Fibroblast of the conjunctiva (primary cell): ENCODE measurements at places on chromosomes 11 and 22.

DNA sequence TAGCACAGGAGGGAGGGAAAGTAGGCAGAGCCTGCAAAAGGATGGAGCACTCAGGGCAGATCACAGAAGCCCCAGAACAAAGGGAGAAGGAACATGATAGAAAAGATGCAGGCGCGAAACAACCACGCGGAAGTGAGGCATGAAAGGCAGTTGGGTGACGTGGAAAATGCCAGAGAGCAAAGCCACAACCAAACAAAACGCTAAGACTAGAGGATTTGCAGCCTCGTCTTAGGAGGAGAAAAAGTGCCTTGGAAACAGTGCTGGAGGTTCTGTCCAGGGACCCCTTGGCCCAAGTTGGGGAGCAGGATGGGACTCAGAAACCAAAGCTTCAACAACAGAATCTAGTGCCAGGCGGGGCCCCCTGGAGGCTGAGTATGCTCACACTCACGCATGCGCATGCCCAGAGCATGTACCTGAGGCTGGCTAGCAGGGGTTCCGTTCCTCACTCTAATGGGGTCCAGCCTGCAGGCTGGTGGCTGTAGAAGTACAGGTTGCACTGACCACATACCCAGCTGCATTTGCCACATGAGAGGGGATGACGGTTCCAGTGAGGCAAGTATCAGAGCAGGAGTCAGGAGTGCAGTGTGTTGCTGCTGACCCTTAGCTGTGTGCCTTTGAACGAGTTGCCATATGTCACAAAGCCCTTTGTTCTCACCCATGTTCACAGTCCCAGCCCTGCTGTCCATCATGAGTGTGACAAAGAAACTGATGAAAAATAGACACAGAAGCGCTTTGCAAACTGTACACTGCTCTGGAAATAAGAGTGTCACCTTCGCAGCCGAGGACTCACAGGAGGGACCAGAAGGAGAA is 568.6 kb upstream of the CADM1 start:
- no peak for DNase-seq

GRCh38 chr11:10823152-10823579 is 14.4 kb upstream of the EIF4G2 start:
- no peak for DNase-seq

GRCh38 chr11:133698654-133699053 is 146.7 kb downstream of the SPATA19 start:
- DNase-seq: no peak

GRCh38 chr11:20161230-20161918 is 1.1 kb upstream of the DBX1 start:
- DNase-seq: no peak

DNA sequence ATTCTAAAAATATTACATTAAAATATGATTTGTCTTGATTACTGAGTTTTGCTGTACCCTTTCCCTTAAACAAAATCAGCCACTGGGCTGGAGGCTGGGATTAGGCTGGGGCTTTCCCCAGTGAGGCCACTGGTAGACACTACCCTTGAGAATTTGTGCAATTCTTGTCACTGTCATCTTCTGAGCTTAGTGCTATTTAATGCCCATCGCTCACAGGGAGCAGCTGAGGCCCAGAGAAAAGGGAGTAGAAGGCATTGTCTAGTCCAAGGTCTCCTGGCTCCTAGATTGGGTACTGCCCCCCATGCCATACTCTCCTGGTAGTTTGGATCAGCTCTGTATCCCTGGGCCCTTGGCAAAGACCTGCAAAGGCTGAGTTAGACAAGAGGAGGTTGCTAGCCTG is 6.7 kb downstream of the CHRM1 start:
- DNase-seq: no peak

GRCh38 chr11:80718611-80719291 is 1277.9 kb upstream of the TENM4 start:
- no peak for DNase-seq

GRCh38 chr11:68041617-68042218 is 2.9 kb downstream of the TCIRG1 start:
- DNase-seq: no peak

DNA sequence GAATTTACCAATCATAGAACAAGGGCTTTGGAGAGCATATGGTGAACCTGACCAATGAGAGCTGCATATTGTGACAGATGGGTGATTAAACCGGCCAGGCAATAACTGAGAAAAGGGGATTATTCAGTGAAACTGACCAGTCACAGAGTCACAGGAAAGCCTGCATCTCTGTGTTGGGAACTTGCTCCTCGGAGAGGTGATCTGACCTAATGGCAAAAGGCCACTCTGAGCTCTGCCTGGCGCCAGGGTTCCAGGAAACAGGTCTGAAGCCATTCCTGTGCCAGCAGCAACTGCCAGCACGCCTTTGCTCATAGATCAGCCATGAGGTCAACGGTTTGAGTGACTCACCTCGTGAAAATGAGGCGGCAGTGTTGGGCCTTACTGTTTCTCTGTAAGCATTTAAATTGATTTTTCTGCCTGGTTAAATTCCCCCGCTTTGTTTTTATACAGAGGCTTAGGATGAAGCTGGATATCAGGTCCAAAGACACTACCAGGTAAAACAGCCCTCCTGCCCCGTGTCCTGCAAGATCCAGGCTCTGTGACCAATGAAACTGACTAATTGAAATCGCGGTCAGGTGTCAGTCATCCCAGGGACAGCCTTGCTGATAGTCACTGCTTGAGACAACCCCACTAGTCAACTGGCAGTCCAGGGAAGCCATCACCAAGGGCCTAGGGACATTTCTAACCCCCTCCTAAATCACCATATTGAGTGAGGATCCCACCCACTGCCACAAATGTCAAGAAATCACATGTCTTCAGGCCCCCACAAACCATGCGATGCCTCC is 35.8 kb upstream of the MYOD1 start:
- peak; percentile 20 for DNase-seq

DNA sequence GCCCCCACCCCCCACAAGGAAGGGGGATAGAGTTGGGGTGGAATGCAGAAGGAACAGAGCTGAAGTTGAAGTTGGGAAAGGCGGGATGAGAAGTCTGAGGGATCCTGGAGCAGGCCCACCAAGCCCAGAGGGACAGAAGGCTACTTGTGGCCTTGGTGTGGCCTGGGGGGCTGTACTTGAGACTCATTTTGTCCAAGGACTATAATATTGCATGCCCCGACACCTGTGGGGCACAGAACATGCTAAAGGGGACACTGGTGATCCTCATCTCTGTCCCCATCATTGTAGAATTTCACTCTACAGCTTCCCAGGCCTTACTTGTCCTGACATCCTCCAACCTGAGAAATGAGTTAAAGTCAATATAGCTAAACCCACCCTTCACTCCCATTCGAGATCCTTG is 1.3 kb downstream of the ESAM start:
- DNase-seq: no peak

DNA sequence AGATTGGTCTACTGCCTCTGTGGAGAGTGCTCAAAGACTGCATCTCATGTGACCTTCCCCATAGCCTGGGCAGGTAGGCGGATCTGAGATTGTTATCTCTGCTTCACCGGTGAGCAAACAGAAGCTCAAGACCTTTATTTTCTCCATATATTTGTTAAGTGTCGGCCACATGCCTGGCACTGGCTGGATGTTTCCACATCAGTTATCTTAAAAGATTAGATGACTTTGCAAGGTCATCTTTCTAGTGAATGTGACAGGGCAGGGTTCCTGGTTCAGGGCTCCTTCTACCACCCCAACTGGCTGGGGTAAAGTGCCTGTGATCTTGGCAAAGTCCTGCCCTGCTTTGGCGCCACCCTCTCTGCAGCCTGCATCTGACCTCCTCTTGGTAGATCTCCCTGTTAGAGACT is 125.0 kb downstream of the CCDC81 start:
- DNase-seq: no peak

GRCh38 chr11:60307507-60308195 is 19.4 kb upstream of the MS4A6E start:
- DNase-seq: no peak

- no peak for DNase-seq
These were observed 27.8 kb downstream of the POLR3H start for GRCh38 chr22:41516462-41516861.

- no peak for DNase-seq
These were observed 62.4 kb upstream of the ALKBH3 start for GRCh38 chr11:43818220-43818619.

DNA sequence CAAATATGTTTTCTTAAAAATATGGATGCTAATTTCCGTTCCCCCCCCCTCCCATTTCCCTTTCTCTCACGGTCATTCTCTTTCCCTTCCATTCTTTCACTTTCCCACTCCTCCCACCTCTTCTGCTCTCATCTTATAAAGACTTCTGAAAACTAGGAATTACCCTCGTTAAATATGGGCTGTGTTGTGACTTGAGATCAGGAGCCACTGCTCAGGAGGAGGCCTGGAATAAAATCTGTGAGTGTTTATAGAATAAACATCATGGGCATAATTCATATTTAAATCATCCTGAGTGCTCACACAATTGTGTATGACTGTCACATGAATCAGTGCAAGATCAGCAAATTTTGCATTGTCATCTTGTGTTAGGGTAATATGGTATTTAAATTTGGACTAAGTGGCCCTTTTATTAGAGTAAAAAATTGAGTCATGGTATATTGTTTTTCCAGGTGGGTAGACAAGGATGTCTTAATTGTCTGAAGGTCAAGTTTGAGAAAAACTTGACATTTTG is 208.0 kb downstream of the DDX10 start:
- DNase-seq: no peak

DNA sequence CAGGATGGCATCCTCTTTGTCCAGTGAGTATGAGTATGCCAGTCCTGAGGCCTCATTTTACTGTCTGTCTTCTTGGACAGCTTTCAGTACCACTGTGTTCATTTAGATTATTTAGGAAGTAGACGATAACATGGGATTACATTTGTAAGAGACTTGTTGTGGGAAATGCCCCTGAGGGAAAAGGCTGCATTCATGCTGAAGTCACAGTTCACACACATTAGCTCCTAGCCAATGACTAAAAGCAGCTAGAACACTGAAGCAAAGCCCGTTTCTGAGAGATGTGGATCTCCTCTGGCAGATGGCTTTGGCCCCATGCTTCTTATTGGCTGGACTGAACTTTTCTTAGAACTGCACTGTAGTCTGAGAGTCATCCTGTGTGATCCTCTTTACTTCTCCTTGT is 242.4 kb downstream of the FAM76B start:
- no peak for DNase-seq

DNA sequence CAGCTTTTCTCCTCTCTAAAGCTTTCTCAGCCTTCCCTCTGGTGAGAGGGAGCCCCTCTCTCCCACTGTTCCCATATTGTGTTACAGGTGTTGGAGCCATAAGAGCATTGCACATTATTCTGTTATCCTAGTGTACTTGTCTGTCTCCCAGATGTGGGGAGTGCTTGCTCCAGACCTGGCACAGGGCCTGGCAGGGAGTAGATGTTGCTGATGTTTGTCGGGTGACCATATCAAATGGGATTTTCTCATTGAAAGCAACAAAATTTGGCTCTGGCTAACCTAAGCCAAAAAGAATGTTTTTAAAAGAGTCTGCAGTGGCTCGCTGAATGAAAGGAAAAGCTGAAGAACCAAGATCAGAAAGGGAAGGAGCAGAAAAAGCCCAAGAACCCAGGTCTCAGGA is 41.1 kb downstream of the CYB5R2 start:
- no peak for DNase-seq

- no peak for DNase-seq
These were observed 108.5 kb upstream of the USP47 start for GRCh38 chr11:11733246-11733747.

- no peak for DNase-seq
These were observed 24.6 kb upstream of the SMPD1 start for GRCh38 chr11:6365659-6366058.

DNA sequence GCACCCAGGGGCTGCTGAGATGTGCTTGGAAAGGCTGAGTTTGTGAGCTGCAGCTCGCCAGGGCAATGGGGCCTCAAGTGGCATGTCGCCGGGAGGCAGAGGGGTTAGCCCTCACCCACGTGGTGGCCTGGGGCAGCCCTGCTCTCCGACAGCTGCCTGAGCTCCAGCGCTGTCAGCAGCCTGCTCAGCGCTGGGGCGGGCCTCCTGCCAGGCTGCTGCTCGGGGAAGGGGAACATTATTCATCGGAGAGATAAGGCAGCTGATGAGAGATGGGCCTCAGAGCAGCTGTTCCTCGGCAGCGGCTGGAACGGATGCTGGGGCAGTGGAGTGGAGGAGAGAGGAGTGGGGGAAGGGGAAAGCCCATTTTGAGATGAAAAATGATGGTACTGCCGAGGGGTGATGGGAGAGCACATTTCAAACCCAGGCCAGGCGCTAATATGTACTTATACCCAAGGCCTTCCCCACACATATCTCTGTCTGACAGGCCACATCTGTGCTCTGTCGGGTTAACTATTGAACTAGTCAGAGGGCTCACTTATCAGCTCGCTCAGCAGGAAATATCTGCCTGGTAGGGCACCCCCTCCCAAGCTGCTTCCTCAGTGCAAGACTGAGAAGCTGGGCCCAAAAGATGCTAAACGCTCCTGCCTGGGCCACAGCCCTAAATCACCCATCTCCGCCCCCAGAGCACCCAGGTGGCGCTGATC is 79.5 kb downstream of the TIMP3 start:
- no peak for DNase-seq

GRCh38 chr11:2553198-2553597 is 108.4 kb downstream of the KCNQ1 start:
- no peak for DNase-seq

DNA sequence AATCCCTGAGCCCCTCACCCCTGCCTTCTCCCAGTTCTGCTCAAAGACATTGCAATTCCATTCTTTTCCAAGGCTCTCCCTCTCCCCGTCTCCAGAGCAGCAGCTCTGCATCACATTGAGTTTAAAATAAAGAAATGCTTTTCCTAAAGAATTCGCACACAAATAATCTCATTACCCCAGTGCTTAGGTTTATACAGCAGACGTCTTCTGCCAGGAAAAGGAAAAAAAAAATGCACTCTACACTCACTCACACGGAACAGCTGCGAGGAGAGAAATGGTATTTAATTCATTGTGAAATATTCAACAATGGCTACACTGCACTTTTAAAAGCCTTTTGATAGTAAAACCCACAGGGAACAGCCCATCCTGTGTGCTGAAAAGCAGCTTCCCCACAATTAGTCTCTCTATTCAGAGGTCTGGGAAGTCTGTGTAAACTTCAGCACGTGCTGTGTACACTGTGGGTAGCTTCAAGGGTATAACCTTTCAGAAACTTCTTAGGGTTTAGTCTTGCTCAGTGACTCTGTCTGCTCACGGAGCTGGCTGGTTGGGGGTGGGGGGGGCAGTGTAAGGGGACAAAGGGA is 42.8 kb downstream of the ETS1 start:
- no peak for DNase-seq

DNA sequence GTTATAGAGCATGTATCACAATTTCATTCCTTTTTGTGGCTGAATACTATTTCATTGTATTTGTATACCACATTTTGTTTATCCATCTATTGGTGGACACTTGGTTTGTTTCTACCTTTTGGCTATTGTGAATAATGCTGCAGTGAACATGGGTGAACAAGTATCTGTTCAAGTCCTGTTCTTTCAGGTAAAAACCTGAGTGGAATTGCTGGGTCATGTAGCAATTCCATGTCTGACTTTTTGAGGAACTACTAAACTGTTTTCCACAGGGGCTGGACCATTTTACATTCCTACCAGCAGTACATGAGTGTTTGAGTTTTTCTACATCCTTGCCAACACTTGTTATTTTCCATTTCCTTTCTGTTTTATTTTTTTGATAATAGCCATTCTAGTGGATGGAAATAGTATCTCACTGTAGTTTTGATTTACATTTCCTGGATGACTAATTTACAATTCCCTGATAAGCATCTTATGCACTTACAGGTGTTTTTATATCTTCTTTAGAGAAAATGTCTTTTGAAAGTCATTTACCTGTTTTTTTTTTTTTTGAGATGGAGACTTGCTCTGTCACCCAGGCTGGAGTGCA is 12.2 kb downstream of the CABIN1 start:
- DNase-seq: no peak
